Right cardiac atrium (tissue), 5 donors: ENCODE measurements at places on chromosomes 16 and 17. TPM values are rescaled to one million over a fixed set of nuclear protein-coding genes. Genes with fewer than 3 reads are reported as not detected.

Gene KRTAP4-1
- total RNA-seq: not detected

Gene MPP2
- total RNA-seq: 15.1 TPM

Gene CFAP119
- 0.51 TPM for total RNA-seq

Gene SOX9
- 23.5 TPM for total RNA-seq

Gene RNF166
- total RNA-seq: 15.0 TPM

Gene TNFRSF17
- total RNA-seq: not detected

Gene KRTAP2-3
- total RNA-seq: not detected

Gene BAHCC1
- 10.2 TPM for total RNA-seq

Gene KRTAP4-6
- not detected for total RNA-seq

Gene OR1F1
- not detected for total RNA-seq

Gene KRT39
- total RNA-seq: not detected

Gene RHBDF2
- total RNA-seq: 12.0 TPM

Gene FGF11
- total RNA-seq: 20.7 TPM

Gene DPEP3
- not detected for total RNA-seq

Gene SLC6A2
- not detected for total RNA-seq

Gene HCRT
- total RNA-seq: not detected

Gene MT1E
- 88.4 TPM for total RNA-seq

Gene CRYM
- 143 TPM for total RNA-seq

Gene C16orf95
- 5.4 TPM for total RNA-seq
